ENCODE measurements at places on chromosomes 6 and 20.

GRCh38 chr6:431504-431903, 40.0 kb downstream of the IRF4 start:
- DNase-seq: no peak

DNA sequence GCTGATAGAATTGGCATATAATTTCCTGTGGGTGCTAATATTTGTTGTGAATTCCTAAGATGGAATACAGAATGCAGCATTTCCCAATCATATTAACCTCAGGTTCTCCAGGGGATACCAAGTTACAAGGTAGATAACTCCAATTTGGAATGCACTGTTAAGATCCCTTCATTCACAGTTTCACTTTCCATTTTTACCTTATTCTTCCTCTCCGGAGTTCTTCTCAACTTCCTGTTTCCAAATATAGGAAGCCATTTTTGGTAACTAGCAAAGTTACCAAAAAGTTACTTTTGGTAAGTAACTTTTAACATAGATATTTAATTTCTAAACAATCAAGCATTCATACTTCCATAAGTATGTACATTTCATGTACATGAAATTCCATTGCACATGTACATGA, 63.5 kb upstream of the PHACTR2 start:
- DNase-seq: no peak

DNA sequence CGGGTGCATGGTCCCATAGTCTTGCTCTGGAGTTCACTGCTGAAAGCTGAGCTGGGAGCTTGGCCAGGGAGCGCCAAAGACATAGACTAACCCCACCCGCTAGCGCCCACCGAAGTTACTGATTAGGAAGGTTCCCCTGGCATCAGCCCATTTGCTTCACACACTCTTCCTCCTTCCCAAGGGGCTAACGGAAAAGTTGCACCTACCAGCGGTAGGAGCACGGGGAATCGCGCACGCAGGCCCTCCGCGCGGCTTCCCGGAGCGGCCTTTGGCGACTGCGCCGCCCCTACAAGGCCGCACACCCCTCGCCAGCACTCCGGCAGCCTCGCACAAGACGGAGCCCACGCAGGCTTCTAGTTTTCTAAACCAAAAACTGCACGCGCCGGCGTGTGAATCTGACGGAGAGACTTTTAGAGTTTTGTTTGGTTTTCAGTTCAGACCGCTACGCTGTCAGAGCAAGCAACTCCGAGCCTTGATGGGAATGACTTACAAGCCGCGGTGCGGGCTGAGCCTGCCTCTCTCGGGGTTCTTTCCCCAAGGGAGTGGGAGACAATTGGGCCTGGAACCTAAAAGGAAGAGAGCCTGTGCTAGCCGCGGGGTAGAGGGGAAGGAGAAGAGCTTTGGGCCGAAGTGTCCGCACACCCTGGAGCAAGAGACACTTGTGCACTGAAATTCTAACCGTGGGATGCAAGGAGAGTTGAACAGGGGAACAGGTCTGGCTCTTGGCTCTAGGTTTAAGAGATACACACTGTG, 891 bp upstream of the POU3F2 start:
- no peak for DNase-seq

GRCh38 chr6:28205879-28206278, 19.2 kb upstream of the ZSCAN9 start:
- DNase-seq: no peak

- DNase-seq: no peak
These were observed 41.3 kb upstream of the LOC128125822 start for GRCh38 chr6:63530991-63531390.

GRCh38 chr6:161853657-161854056, 579.8 kb upstream of the AGPAT4 start:
- no peak for DNase-seq

DNA sequence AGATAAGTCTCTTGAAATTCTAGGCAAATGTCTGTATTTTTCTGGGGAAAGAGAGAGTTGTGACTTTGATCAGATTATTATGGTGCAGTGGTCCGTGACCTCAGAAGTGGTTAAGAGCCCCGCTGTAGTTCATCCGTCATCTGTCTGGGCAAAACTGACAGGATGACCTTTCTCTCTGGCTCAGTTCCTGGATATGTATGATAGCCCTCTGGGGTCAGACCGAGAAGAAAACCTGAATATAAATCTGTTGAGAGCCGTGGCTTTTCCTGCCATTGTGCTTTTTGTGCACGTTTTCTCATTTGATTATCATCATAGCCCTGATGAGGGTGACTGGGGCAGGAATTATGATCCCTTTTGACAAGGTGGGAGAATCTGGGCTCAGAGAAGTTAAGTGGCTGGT, 26.5 kb downstream of the GHRH start:
- no peak for DNase-seq

- DNase-seq: no peak
These were observed 10.3 kb upstream of the MAPK13 start for GRCh38 chr6:36120018-36120417.

DNA sequence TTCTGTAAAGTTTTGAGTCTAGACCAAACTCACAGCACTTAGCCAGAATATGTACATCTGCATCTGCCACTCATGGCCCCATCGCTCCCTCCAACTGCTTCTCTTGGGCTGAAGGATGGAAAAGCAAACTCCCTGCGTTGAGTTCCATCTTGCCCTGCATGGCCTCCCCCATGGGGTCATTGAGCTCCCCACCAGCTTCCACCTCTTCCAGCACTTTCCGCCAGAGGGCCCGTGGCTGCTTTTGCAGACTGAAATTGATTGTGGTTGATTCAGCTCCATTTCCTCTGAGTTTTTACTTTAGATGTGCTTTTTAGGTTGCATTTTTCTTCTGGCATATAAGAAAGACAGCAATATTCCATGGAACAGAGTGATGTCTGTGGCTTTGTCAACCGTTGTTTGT, 263.1 kb downstream of the ESR1 start:
- no peak for DNase-seq
